ENCODE measurements at places on chromosomes 5 and 9.

- DNase-seq = no peak
These were observed 457 bp upstream of the IDNK start for GRCh38 chr9:83622433-83622938.

DNA sequence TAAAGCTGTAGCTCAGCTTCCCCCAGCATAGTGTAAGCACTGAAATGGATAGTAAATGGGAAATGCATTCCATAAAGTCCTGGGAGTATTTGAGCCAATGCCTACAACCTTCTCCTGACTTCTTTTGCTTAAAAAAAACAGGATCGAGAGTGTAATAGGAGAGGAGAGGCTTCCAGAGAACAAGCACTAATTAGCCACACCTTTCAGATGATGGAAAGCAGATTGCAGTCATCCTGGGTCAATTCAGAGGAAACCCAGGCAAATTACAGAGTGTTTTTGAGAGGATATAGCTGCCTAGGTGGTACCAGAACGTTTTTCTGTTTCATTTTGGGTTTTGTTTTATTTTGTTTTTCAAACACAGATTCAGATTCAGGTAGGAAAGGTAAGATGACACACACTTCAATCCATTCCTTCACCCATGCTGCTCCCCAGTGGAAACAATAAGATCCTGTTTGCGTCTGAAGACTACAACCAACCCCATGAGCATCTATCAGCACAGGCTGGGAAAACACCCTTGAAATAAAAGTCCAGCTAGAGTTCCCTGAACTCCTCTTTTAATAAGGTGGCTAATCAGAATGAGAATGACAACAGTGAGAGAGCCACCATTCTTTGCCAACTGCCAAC is 95.6 kb downstream of the RFK start:
- no peak for DNase-seq

- DNase-seq = no peak
These were observed 520.1 kb downstream of the CHSY3 start for GRCh38 chr5:130424341-130424740.

GRCh38 chr5:95424526-95424925 is 33.4 kb downstream of the FAM81B start:
- no peak for DNase-seq

DNA sequence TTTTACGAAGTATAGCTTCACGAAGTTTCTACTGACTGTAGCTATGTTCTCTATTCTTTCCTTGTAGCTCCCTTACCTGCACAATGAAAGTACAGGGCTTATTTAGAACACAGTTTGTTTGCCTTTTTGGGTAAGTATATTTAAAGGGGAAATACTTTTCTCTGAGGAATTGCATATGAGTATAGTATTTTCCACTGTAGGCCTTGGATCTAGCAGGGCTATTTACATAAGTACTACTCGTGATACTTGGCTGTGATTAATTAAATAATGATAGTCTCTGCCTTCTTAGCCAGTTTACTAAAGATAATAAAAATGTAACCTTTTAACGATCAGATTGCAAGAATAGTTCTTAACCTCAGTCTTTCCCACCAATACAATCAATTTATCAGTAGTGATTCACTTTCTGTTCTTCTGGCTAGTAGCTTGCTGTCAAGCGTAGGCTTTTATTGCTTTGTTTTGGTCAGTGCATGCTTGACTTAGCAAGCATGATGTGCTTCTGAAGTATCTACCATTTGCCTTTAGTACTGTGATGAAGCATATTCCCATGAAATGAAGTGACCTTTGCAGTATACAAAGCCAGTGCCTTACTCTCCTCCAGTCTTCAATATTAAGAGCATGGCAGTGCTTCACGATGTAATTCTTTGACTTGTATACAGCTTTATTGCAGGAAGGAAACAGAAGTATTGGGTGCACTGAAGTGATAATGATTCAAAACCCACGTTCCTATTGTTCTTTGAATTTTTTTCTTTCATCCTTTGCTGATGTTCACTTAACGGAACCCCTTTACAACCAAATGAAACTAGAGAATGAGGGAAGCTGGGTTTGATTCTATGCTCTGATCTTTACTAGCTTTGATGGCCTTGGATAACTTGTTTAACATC is 64.2 kb downstream of the SLC44A1 start:
- DNase-seq = no peak

DNA sequence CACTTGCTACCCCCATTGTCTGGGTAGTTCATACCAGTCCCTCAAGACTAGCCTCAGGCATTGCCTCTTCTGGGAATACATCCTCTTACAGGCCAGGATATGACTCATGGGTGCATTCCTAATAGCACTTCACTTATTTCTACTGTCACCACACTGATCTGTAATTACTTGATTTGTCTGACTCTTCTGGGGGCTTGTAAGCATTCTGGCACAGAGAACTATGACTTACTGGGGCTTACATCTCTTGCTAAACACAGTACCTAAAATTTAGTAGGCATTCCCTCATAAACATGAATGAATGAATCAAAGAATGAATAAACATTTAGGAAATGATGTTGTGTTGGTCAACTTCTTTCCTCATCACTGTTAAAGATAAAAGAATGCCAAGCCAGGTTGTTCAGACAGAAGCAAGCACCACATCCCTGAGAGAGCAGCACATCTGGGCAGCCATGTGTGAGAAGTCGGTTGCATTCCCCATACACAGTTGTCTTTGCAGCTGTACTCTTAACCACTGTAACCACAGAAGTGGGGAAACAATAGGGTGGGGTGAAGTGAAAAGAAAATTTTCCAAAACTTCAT is 27.6 kb downstream of the IL7R start:
- DNase-seq = no peak

Data from esophagus squamous epithelium (tissue), 5 donors.